Activated B cell treated with CpG ODN at 0.5 μM for 24 hours (primary cell): ENCODE measurements at places on chromosomes 3 and 15.

DNA sequence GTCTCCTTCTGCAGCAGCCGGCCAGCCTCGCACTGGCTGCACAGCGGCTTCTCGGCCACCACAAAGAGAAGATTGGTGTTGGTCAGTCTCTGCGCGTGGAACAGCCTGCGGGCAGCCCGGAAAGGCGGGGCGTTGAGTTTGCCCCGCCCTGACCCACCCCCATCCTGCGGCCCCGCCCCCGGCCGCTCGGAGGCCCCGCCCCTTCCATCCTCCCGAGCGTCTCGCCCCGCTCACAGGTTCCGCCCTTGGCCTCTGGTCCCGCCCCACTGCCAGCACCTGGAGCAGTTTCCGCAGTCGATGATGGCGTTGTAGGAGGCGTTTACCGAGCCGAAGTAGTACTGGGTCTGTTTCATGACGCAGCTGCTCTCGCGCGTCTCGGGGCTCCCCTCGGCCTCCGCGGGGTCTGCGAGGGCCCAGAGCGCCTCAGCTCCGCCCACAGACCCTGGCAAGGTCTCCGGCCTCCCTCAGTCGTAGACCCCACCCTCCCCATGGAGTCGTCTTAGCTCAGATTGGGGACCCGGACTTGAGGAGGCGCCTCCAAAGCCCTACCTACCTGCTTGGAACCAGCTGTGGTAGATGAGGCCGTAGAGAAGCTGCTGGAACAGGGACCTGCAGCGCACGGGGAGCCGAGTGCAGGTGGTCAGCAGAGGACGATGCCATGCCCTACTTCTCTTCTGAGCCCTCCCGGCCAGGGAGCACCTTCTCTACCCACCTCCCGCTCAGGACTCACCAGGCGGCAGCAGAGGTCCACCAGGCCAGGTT lies 5.9 kb upstream of the TMEM115 start:
- peak overlapping the region; percentile 83 for H3K27ac ChIP-seq
- peaks cover 2% of the 10 kb centered on the region for H3K27me3 ChIP-seq
- no peaks in the 10 kb centered on the region for H3K36me3 ChIP-seq
- H3K4me1 ChIP-seq, result peaks cover 19% of the 10 kb centered on the region

DNA sequence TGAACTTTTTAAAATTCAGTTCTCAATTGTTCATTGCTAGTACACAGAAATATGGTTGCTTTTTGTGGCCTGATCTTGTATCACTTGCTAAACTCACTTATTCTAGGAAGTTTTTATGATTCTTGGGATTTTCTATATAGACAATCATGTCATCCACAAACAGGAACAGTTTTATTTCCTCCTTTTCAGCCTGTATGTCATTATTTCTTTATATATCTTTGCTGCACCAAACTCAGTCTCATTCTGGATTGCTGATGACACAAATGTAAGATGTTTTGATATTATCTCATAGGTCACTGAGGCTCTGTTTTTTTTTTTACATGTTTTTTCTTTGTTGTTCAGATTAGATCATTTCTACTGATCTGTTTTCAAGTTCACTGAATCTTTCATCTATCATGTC lies 71.7 kb downstream of the TTBK2 start:
- H3K4me1 ChIP-seq, result no peaks in the 10 kb centered on the region
- H3K27me3 ChIP-seq, result no peaks in the 10 kb centered on the region
- DNase-seq, result no peak
- peaks cover 14% of the 10 kb centered on the region for H3K36me3 ChIP-seq

GRCh38 chr15:92018535-92019239 lies 165.2 kb downstream of the SLCO3A1 start:
- H3K36me3 ChIP-seq, result no peaks in the 10 kb centered on the region
- H3K27me3 ChIP-seq, result no peaks in the 10 kb centered on the region
- no peaks in the 10 kb centered on the region for H3K4me1 ChIP-seq
- no peak overlapping the region for H3K27ac ChIP-seq
- H3K4me3 ChIP-seq, result no peak overlapping the region
- no peak for DNase-seq

DNA sequence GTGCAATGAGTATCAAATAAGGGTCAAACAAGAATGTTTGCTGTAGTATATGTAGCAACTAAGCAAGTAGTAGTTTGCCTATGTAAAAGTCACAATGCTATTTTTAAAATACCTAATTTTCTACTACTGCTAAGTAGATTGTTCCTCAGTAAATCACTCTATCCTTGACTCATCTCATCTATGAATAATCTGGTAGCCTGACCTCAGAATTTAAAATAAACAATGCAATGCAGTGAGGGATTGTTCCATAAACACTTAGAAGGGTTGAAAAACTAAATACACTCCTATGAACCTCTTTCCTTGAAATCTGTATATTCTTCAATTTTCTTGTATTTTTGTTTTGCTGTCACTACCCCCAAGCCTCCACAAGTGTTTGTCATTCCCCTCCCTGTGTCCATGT lies 253.3 kb downstream of the TBC1D5 start:
- no peak overlapping the region for H3K27ac ChIP-seq
- no peaks in the 10 kb centered on the region for H3K27me3 ChIP-seq
- no peak overlapping the region for H3K4me3 ChIP-seq
- peaks cover 50% of the 10 kb centered on the region for H3K36me3 ChIP-seq

DNA sequence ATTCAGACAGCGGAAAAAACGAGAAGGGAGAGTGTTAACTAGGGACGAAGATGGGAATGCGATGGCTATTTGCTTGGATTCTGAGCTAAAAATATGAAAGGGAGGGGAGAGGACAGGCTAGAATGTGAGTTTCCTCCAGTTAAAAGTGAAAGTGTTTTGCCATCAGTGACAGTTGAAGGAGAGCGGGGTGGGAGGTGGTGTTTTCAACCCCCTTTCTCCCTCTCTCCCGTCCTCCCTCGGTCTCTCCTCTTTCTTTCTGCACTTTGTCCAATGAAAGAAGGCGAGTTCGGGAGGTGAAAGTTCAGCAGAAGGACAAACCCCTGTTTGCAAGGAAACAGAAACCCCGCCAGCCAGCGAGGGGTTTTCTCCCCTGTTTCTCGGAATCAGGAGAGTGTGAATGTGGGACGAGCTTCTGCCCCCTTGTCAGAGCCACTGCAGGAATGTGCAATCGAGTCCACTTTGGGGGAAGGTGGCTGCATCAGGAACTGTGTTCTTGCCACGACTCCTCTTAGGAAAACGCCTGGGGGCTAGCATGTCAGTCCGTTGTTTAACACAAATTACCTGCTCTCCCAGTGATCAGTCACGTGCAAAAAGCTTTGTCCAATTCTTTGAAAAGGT lies 975 bp upstream of the FOXP1 start:
- peaks cover 22% of the 10 kb centered on the region for H3K36me3 ChIP-seq
- no peak for DNase-seq
- peaks cover 48% of the 10 kb centered on the region for H3K4me1 ChIP-seq
- no peaks in the 10 kb centered on the region for H3K27me3 ChIP-seq
- peak overlapping the region; percentile 91 for H3K4me3 ChIP-seq
- H3K27ac ChIP-seq, result peak overlapping the region; percentile 89

GRCh38 chr3:18111796-18112232 lies 313.3 kb downstream of the SATB1 start:
- H3K36me3 ChIP-seq, result no peaks in the 10 kb centered on the region
- no peak for DNase-seq
- no peaks in the 10 kb centered on the region for H3K27me3 ChIP-seq
- peaks cover 11% of the 10 kb centered on the region for H3K4me1 ChIP-seq
- no peak overlapping the region for H3K27ac ChIP-seq
- peak overlapping the region; percentile 66 for H3K4me3 ChIP-seq

DNA sequence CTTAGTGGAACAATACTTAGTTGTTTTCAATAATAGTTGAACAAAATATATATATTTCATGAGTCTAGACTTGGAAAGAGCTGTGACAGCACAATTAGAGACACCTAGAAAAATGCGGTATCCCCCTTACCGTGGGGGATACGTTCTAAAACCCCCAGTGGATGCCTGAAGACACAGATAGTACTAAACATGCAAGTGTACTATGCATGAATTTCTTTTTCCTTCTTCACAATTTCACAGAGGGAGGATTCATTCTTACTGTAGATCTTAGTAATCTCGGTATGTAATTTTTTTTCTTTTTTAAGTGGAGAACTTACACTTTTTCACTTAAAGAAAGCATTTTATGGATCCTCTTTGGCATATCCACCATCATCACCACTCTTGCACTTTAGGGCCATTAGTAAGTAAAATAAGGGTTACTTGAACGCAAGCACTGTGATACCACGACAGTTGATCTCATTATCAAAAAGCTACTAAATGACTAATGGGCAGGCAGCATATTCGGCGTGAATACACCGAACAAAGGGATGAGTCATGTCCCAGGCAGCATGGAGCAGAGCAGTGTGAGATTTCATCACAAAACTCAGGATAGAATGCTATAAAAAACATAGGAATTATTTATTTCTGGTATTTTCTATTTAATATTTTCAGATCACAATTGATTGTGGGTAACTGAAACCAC lies 72.3 kb upstream of the ZNF280D start:
- H3K36me3 ChIP-seq, result peaks cover 2% of the 10 kb centered on the region
- DNase-seq, result no peak
- peak overlapping the region; percentile 68 for H3K27ac ChIP-seq
- H3K4me1 ChIP-seq, result peaks cover 30% of the 10 kb centered on the region
- H3K4me3 ChIP-seq, result peak overlapping the region; percentile 74

DNA sequence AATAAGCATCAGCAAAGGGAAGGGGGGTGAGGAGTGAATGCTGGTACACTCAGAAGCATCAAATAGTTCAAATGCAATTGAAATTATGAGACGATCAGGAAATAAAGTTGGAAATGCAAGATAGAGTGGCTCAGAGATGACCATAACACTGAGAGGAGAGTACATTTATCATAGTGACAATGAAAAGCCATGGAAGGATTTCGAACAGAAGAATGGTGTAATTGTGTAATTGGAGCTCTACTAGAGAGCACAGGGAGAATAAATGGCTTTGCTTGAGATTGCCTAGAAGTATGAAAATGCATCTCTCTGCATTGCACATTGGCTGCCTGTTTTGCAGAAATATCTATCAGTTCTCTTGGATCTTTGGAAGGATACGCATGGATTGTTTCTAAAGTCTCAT lies 163.3 kb downstream of the TP63 start:
- no peaks in the 10 kb centered on the region for H3K27me3 ChIP-seq
- H3K4me1 ChIP-seq, result peaks cover 3% of the 10 kb centered on the region
- H3K27ac ChIP-seq, result no peak overlapping the region
- DNase-seq, result no peak
- H3K36me3 ChIP-seq, result no peaks in the 10 kb centered on the region

DNA sequence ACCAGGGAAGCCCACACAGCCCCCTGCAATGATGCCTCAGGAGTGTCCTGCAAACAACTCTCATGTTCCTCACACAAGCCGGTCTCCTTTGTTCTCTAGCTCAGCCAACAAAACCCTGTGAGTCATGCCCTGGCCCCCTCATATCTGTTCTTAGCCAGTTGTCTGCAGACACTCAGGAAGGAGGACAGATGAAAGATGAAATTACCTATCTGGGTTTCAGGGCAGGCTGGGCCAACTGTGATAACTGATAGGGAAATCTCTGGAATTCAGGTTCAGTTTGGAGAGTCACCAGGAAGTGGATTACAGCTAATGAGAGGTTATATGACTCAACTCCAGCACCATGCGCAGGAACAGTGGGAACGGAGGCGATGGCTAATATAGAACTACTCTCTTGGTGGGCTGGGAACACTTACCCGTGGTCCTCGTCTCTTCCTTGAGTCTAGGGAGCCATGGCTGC lies 352.0 kb upstream of the ADAMTS9 start:
- H3K4me1 ChIP-seq, result no peaks in the 10 kb centered on the region
- H3K27ac ChIP-seq, result no peak overlapping the region
- H3K4me3 ChIP-seq, result no peak overlapping the region
- no peak for DNase-seq
- H3K27me3 ChIP-seq, result no peaks in the 10 kb centered on the region

DNA sequence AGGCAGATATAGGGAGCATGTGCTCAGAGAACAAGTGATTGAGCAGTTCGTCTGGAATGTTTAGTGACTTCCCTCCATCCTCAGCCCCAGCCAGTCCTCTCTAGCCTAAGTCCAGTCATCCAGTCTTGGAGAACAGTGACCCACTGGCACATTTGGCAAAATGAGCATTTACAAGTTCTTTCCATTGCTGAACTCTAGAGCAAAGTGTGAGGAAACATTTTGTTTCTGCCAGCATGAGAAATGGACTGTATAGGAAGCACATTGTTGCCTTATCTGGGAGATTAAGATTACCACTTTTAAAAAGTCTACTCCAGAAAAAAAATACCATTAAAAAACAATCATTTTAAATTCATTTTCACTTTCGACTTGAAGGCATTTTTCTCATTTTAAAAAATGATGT lies 353.6 kb downstream of the SHQ1 start:
- peaks cover 7% of the 10 kb centered on the region for H3K27me3 ChIP-seq
- H3K36me3 ChIP-seq, result no peaks in the 10 kb centered on the region
- no peak overlapping the region for H3K4me3 ChIP-seq
- H3K4me1 ChIP-seq, result peaks cover 29% of the 10 kb centered on the region

- peak overlapping the region; percentile 68 for H3K27ac ChIP-seq
- DNase-seq, result no peak
- H3K36me3 ChIP-seq, result peaks cover 33% of the 10 kb centered on the region
These were observed 55.0 kb downstream of the TMEM39A start for GRCh38 chr3:119408243-119408950.

- no peaks in the 10 kb centered on the region for H3K36me3 ChIP-seq
- H3K27ac ChIP-seq, result no peak overlapping the region
- no peak overlapping the region for H3K4me3 ChIP-seq
- H3K27me3 ChIP-seq, result peaks cover 14% of the 10 kb centered on the region
These were observed 26.0 kb downstream of the FBXW12 start for GRCh38 chr3:48397767-48398681.

GRCh38 chr15:89121414-89121813 lies 33.2 kb downstream of the ABHD2 start:
- H3K4me1 ChIP-seq, result no peaks in the 10 kb centered on the region
- no peaks in the 10 kb centered on the region for H3K27me3 ChIP-seq
- no peak for DNase-seq
- peaks cover 77% of the 10 kb centered on the region for H3K36me3 ChIP-seq
- no peak overlapping the region for H3K27ac ChIP-seq
- no peak overlapping the region for H3K4me3 ChIP-seq

GRCh38 chr3:186782542-186783057 lies 777 bp upstream of the EIF4A2 start:
- H3K27me3 ChIP-seq, result no peaks in the 10 kb centered on the region
- DNase-seq, result no peak
- H3K27ac ChIP-seq, result peak overlapping the region; percentile 99
- H3K4me1 ChIP-seq, result peaks cover 42% of the 10 kb centered on the region

GRCh38 chr15:85704066-85704465 lies 90.7 kb downstream of the KLHL25 start:
- H3K27ac ChIP-seq, result peak overlapping the region; percentile 89
- DNase-seq, result no peak
- no peaks in the 10 kb centered on the region for H3K27me3 ChIP-seq
- peaks cover 53% of the 10 kb centered on the region for H3K36me3 ChIP-seq
- peak overlapping the region; percentile 50 for H3K4me3 ChIP-seq

GRCh38 chr15:93066834-93067648 lies 22.0 kb downstream of the RGMA start:
- H3K27me3 ChIP-seq, result peaks cover 33% of the 10 kb centered on the region
- no peak overlapping the region for H3K4me3 ChIP-seq
- DNase-seq, result no peak
- peaks cover 2% of the 10 kb centered on the region for H3K4me1 ChIP-seq
- H3K27ac ChIP-seq, result no peak overlapping the region

GRCh38 chr3:117606866-117607265 lies 897.3 kb downstream of the TUSC7 start:
- DNase-seq, result no peak
- no peak overlapping the region for H3K4me3 ChIP-seq
- H3K27me3 ChIP-seq, result no peaks in the 10 kb centered on the region
- H3K36me3 ChIP-seq, result no peaks in the 10 kb centered on the region
- H3K27ac ChIP-seq, result no peak overlapping the region
